NCI-H2081 (cell line): ENCODE measurements at places on chromosomes 13 and 19.

GRCh38 chr19:35088131-35088913 is 27.3 kb upstream of the FXYD3 start:
- DNase-seq: no peak

GRCh38 chr13:79458436-79458835 is 22.5 kb upstream of the NDFIP2 start:
- no peak for DNase-seq

DNA sequence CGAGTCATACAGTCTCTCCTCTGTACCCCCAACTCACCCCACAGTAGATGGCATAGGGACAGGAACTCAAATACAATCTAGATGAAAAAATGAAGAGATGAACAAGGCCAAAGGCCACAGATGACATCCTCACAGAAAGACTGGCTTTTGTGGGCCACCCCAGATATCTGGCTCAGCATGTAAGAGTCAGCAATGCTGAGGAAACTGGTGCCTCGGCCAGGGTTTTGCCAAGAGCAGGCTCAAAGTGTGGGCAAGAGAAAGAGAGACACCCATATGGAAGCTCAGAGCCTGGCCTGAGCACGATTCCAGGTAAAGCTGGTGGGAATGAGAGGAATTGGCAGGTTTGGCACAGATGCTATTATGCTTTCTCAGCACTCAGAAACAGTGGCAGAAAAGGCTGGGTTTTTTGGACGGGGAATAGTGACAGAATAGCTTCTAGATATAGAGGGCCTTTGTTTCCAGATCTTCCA is 460.6 kb downstream of the FOXO1 start:
- DNase-seq: no peak

GRCh38 chr13:79995334-79995733 is 345.6 kb downstream of the SPRY2 start:
- DNase-seq: no peak

GRCh38 chr13:52838433-52839107 is 9.9 kb downstream of the PCDH8 start:
- no peak for DNase-seq

DNA sequence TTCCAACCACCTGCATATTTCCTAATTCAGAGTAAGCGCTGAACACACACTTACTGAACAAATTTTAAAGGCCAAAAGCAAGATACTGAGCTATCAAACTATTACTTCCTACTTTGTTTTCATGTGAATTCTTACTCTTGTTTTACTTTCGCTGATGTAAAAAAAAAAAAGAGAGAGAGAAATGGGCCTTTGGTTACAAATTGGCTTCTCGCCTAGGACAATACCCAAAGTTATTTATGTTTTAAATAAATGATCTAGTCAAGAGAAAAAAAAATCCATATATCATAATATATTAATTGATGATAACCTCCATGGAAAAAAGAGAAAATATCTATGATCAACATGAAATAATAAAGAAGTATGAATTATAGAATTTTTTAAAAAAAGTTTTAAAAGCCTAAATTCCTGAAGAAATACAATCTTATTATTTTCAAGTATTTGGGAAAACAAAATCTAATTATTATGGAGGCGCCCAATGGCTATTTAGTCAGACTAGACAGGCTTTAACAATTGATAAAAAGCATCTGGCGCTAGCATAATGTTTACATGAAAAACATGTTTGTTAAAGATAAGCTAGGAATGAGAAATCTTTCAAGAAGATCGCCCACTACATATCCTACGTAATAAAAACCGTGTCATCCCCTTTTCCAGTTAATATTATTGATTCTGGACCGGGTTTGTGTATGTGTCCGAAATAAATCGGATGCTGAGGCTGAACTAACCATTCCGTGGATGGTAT is 9.0 kb downstream of the COL4A1 start:
- no peak for DNase-seq

DNA sequence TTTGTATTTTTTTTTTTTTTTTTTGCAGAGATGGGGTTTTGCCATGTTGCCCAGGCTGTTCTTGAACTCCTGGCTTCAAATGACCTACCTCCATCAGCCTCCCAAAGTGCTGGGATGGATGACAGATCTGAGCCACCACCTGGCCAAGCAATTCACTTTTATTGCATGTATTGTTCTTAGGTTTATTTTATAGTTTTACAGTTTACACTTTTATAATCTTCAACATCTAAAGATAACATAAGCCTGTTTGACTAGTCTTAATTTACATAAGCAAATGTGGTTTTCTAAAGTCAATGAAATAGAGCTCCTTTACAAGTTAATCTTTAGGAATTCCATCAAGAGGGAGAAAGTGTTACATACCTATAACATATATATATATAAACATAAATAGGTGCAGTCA is 9.5 kb upstream of the MPV17L2 start:
- no peak for DNase-seq

DNA sequence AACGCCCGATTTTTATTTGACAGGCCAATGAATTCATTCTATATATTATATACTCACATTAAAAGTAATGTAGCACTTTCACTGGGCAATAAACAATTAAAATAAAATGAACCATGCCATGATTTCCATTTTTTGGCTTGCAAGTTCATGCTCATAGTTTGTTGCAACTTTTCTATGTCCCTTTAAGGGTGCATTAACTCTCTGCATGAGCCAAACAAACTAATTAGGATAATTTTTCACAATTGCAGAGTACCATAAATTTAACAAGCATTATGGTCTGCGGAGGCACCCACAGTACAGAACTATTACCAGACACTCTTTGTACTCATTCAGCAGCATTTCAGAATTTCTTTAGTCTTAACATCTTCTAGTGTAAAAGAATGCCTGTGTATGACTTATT is 1.4 kb downstream of the LHFPL6 start:
- no peak for DNase-seq

GRCh38 chr19:30062065-30062906 is 120.2 kb downstream of the URI1 start:
- no peak for DNase-seq

- no peak for DNase-seq
Observed at GRCh38 chr13:24938966-24939365, 157.0 kb upstream of the PABPC3 start.

DNA sequence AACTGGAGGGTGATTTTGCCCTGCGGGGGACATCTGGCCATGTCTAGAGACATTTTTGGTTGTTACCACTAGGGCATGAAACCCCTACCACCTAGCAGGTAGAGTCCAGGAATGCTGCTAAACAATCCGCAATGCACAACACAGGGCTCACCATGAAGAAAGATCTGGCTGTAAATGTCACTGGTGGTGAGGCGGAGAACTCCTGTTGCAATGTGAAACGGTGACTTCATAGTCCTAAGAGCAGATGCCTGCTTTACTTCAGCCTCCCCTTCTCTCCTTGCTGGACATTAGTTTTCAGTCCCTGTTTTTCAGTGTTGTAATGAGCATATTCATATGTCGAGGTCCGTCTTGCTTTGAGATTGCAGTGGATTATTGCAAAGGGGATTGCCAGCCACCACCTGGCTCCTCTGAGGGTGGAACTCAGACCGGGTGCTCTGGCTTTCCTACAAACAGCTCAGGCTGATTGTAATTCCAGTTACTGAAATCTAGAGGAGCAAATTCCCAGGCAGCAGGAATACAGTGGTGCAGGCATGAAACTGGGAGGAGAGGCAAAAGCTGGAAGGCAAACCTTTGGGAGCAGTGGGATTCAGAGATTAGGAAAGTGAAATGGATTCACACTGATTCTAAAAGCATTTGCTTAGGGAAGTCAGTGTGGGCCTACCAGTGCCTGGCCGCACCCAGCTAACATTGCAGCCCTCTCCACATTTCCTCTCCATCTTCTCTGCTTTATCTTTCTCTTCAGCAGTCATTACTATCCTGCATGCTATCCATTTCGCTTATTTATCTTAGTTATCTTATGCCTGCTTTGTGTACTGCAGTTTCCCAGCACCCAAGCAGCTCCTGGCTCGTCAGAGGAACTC is 76.1 kb upstream of the PCDH8 start:
- DNase-seq: no peak

GRCh38 chr19:5083547-5083965 is 114.6 kb downstream of the KDM4B start:
- no peak for DNase-seq

DNA sequence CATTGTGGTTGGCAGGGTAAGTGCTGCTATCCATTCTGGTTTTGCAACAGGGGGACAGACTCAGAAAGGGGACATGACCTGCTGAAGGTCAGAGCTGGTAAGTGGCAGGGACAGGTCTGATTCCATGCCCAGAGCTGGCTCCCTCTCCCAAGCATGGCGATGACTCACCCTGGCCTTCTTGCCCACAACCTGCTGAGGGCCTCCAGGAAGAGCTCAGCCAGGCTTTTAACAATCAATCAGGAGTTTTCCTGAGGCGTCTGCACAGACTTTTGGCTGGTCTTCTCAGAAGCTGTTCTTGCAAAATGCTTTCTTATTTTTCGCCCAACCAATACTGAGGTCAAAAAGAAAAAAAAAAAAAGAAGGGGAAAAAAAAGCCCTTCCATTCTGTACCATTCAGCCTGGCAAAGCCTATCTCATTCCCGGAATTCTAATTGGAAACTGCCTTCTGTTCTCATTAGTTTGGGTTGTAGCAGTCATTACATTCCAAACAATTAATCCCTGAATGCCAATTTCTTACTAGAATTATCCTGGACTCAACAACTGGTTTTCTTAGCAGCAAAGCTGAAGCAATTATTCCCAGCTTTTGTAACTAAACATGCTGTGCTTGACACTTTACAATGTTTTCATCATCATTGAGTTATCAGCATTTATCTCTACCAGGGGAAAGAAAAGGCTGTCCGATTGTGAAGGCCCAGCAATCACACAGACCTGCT is 17.7 kb downstream of the SIAH3 start:
- DNase-seq: no peak

GRCh38 chr19:50239921-50240590 is 36.6 kb downstream of the MYH14 start:
- no peak for DNase-seq

DNA sequence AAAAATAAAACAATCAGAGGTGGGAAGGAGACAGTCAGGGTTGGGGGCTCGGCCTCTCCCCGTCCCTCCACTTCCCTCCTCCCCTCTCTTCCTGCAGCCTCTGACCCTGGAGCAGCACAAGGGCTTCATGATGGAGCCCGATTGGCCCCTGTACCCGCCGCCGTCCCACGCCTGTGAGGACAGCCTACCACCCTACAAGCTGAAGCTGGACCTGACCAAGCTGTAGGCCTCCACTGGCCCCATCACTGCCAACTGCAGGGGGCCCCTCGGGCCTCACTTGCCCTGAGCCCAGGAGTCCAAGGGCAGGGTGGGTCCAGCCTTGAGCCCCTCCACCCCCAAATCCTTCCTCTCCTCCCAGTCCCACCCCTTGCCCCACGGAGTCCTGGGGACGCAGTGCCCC is 7.6 kb downstream of the TMEM59L start:
- DNase-seq: no peak

- no peak for DNase-seq
Observed at GRCh38 chr13:114099918-114100445, 32.4 kb downstream of the RASA3 start.

DNA sequence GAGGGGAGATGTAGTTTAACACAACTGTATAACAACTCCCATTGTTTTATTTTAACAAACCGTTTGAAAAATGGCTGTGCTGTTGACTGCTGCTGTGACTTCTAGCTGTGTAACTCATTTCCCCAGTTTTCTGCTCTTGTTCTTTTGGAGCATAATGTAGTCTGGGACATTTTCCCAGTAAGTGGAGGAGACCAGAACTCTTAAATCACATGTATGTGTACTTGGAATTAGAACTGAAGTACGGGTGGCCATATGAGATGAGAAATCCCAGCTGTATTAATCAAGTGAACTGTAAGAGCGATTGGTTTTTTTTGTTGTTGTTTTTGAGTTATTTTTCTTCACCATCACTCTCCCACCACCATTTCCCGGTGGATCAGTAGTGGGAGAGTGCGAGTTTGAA is 49.4 kb upstream of the RNF113B start:
- DNase-seq: no peak

DNA sequence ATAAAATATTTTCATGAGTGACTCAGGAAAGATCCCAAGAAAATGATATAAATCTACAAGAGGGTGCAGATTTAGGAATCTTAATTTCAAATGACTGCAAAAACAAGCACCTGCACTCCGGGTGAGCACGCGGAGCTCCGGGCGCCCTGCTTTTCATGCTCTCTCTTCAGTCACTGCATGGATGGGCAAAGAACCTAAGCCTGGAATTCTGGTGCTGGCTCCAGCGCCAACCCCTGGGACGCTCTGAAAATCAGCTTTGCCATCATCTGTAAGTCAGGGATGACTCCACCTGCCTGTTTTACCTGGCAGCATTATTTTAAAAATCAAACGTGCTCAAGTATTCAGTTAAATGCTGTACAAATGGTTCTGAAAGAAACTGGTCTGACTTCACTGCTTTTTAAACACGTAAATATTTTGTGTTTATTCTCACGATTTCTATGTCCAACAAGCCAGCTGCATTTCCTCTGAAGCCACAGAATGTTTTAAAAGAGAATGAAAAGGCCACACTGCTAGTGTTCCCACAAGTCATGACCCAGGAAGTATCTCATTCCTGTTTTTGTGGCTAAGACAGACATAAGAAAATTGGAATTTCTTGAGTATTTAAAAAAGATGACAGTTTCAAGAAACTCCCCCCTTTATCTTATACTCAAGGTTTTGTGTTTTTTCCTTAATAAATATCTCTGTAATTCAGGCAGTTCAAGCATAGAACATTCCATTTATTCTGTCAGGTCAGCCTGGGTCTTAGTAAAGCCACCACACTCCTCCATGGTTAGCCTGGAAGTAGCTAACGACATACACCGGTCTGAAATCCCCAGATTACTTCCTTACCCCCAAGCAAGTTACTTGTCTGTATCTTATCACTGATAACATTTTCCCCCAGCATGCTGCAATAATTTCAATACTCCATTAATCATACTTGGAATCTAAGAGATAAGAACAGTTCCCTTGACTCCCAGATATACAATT is 81.1 kb downstream of the COL4A1 start:
- no peak for DNase-seq

DNA sequence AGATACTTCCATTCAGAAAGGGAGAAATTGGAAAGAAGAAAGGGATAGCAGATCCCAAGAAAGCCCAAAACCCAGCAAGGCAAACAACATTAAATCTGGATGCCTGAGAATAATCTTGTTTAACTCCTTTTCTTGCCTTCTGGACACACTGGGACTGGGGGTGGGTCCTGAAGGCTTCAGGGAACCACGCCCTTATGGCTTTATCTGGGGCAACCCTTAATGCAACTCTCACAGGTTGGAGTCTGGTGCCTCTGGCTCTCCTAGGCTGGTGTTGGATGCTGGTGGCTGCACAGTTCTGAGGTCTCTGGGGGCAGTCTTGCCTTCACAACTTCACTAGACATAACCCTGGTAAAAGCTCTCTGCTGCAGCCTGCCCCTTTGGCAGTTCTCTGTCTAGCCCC is 27.9 kb downstream of the PAN3 start:
- DNase-seq: no peak

- DNase-seq: no peak
Observed at GRCh38 chr19:4264812-4265211, 14.3 kb upstream of the SHD start.
